ENCODE measurements at places on chromosomes 4 and X.

DNA sequence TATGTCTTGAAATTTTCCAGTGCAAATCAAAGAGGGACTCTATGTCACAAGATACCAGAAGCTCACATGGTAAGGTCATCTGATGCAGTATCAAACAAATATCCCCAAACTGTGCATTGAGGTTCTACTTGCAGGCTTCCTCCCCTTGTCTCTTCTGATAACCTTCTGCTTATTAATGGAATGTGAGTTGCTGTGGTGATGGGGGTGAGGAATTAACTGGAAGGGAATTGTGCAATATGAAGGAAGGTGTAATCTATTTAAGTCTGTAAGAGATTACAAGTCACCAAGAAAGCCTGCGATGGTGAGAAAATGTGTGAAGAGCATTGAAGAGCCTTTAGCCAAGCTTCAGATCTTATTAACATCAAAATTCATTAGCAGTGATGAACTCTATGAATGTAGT is 15.4 kb upstream of the MAGED1 start:
- DNase-seq = no peak

DNA sequence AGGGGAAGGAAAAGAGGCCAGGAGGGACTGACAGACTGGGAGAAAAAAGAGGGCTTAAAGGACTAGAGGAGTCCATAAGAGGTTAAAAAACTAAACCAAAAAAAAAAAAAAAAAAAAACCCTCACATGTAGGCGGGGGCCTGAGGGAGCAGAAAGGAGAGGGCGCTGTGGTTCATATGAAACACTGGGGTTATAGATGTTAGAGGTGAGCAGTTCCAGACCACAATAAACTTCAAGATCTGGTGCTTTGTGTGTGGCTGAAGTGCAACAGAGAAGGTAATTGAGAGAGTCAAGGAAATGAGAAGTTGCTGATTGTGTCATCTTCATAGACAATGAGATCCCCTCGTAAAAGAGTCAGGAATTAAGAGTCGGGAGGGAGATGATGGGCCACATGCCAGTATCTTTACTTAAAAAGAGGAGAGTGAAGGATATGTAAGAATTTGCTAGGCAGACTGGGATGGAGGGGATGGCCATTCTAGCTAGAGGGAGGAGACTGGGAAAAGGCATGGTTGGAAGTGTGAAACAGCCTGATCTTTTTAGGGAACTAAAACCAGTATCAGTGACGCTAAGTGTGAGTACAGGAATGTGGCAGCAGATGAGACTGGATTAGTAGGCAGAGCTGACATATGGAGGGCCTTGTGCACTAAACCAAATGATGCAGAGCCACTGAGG is 18.4 kb upstream of the OGT start:
- no peak for DNase-seq

DNA sequence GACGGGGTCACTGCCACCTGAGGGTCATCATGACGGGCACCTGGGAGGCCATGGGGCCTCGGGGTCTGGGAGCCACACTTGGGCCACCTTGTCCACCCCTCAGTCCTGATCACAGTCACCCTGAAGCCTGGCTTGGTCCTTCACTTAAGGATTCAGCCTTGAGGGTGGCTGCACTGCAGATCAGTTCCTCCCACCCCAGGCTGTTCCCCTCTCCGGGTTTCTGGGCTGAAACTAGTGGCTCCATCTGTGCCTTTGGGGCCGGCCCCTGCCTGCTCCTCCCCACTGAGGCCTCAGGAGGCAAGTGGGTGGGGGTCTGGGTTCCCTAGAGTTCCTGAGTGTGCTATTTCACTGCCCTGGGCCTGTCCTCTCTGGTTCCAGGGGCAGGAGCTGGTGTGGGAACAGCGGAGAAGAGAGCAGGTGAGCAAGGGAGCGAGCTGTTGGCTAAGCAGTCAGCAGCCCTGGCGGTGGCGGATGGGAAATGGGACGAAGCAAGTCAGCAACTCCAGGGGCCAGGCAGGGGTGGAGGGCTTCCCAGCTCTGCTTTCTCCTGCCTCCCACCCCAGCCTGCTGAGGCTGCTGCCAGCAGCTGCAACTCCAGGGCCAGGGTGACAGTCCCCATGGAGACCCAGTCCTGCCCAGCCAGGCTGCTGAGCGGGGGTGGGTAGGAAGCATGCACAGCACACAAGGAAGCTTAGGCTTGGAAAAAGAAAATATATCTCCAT is 81.2 kb downstream of the TMEM144 start:
- DNase-seq = no peak

DNA sequence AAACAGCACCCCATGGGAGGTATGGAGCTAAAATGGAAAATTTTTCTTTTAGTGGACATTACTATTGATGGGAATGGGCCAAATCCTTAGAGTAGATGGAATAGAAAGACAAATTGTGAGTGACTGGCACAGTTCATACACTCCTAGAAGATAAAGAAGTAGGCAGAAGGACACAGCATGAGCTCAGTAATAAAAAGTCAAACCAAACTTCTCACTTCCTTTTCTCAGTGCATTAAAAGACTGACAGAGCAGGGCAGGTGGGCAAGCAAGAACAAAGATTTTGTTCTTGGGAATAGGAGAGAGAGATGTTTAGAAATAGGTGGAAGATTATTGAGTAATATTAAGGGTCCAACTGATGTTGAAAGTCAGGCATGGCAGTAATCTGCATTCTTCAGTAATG is 132.5 kb downstream of the ATP10D start:
- no peak for DNase-seq

DNA sequence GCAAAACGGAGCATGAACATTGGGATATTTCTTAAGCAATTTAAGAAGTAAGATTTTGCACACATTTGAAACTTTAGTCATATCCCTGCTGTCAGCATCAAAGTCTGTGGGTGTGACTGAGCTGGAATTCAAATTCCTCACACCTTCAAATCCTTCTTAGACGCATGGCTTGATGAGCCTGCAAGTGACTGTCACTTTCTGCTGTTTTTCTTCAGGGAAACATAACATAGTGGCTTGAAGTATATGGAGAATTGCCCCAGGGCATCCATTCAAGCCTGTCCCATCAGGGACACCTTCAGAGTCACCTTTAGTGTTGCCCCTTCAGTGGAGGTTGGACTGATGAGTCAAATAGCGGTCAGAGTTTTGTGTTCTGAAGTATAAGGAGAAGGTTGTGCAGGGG is 17.4 kb downstream of the FHDC1 start:
- DNase-seq = no peak

GRCh38 chr4:184320631-184321030 is 103.0 kb upstream of the ENPP6 start:
- no peak for DNase-seq

DNA sequence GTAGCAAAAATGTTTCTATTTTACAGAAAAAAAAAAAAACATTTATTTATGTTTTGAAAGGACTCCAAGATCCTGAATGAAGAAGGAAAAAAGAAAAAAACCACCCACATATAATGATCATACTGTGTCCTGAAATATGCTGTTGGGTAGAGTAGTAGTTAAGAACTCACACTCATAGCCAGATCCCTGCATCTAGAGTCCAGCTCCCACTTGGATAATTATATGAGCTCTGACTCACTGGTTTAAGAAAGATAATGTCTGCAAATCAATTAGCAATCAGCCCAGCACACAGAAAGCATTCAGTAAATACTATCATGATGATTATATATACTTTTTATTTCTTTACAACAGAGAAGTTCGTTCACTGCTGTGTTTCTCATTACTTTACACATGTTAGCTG is 46.7 kb upstream of the MXRA5 start:
- no peak for DNase-seq

DNA sequence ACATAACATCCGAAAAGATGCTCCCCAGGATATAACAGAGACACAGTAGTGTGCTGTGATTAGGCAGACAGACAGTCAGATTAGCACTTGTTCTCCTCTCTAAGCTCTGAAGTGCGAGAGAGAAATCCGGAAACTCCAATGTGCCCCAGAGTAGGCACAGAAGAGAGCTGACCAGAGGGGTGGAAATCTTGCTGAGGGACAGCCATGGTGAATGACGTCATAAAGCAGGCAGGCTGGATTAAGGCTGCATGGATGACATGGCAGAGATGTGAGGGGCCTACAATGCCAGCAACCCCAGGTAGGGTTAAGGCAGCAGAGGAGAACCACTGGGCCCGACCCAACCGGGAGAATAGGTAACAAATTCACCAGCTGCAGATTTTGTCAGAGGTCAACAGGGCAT is 53.3 kb downstream of the MEPE start:
- DNase-seq = no peak

DNA sequence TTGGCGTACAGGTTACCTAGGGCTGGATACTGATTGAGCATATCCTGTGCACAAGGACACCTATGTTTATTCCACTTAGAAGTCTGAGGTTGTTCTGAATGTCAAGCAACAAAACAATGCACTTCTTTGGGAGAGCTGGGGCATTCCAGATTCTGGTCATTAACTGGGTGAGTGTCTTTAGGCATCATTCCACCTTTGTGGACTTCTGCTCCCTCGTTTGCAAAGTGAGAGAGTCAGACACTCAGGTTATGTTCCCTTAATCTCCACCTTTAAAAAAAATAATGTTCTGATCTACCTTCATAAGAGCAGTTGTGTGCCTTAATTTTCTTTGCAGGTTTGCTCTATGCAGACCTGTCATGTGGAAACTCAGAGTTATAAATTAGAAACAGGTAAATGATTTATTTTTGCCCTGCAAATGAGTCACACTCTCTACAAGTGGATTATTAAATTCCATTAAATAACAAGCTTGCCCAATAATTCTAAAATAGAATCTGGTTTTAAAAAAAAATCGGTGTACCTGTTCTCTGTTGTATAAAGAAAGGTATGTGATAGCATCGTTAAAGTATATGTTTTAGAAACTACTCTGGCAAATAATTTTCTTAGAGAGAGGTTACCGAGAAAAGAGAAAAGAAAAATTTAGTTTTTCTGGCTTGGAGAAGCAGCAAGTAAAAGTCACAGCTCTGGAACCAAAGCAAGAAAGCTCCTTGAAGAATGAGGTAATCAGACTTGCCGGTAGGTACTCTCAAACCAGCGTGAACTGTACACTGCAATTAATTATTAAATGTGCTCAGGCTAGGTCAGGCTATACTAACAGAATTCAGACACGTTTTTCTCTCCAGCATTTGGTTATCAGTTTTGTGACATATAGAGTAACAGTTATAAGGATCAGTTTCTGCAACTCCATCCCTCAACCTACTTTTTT is 93.2 kb downstream of the SORBS2 start:
- DNase-seq = no peak

- DNase-seq = no peak
These were observed 695 bp upstream of the PIGA start for GRCh38 chrX:15336023-15336413.

DNA sequence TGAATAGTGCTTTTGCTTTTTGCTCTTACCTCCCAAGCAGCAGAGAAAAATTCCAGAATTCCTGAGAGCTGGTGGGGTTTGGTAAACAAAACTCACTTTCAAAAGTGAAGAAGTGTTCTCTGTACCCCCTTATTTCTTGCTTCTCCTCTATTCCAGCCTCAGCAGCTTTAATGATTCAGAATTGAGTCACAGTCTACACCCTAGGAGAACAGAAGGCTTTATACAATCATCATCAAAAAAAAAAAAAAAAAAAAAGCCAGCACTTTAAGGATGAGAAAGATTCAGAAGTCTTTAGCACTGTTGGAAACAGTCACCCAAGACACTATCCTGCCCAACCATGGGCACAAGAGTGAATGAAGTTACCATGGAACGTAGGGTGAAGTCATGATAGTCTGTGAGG is 1583.1 kb upstream of the PCDH10 start:
- DNase-seq = no peak

DNA sequence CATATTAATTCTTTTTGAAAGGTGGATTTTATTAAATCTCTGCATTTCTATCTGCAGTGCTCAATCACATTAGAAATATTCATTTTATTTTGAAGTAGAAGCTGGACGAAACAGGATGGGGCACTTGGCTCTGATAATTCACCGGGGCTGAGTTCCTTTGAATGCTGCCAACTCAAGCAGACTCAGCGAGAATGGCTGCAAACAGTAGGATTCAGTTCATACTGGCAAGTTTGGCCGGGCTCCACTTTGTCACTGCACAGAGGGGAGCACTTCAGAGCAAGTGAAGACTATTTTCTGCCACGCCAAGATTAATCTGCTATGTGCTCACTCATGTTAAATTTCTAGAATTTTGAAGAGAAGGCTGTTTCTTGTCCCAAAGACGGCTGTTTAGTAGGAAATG is 30.7 kb upstream of the KLHL8 start:
- DNase-seq = no peak

- no peak for DNase-seq
These were observed 49.5 kb downstream of the HTRA3 start for GRCh38 chr4:8319061-8319460.

GRCh38 chrX:2577844-2578466 is 77.2 kb upstream of the DHRSX start:
- DNase-seq = no peak

- peak; percentile 67 for DNase-seq
These were observed 203.3 kb downstream of the OR13H1 start for GRCh38 chrX:131747173-131747572.

GRCh38 chr4:41514766-41515481 is 23.0 kb upstream of the LIMCH1 start:
- DNase-seq = no peak

GRCh38 chr4:87118421-87118820 is 102.0 kb downstream of the KLHL8 start:
- DNase-seq = no peak

DNA sequence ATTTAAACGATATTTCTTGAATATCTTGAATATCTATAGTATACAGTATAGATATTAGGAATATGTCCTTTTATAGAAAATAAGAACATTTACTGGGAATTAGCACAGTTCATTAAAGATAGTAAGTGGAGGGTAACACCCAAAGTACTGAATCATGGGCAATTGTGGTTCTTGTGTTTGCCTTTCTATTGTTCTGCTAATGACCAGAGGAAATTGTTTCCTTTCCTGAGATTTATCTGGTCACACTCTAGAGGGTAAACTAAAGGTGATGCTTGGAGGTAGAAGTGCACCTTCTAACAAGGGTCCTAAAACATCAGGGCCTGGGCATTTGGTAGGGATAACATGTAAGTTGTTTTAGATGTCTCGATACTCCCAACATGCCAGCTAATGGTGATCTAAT is 241.3 kb upstream of the SFRP2 start:
- no peak for DNase-seq

DNA sequence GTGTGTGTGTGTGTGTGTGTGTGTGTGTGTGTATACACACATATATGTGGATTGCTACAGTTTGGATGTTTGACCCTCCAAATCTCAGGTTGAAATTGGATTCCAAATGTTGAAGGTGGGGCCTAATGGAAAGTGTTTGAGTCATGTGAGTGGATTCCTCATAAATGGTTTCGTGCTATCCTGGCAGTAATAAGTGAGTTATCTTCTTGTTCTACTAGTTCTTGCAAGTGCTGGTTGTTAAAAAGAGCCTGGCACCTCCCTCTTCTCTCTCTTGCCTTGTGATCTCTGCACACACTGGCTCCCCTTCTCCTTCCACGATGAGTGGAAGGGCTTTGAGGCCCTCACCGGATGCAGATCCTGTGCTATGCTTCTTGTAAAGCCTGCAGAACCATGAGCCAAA is 344.1 kb downstream of the SH2D1A start:
- no peak for DNase-seq

DNA sequence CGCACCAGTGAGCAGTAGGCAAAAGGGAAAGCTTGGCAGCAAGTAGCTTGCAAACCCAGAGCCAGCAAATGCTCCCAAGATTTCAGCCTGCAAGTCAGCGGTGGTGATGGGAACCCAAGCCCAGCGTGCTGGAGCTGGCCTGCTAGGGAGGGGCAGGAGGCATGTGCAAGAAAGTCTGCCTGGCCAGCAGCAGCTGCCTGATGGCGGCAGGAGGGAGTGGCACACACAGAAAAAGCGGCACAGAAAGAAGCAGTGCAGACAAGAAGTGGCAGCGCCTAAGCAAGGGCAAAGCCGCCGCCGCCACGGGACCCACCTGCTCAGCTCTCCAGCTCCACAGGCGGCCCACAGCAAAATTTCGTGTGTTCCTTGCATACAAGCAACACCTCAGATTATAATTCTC is 1206.5 kb upstream of the PABPC4L start:
- no peak for DNase-seq

GRCh38 chr4:150078579-150079080 is 385 bp downstream of the DCLK2 start:
- no peak for DNase-seq
